Muscle of leg (tissue), 16 donors: ENCODE measurements at places on chromosomes 1 and 21. TPM values are rescaled to one million over a fixed set of nuclear protein-coding genes. Genes with fewer than 3 reads are reported as not detected.

TMPRSS15 gene
- polyA plus RNA-seq, result 0.62 TPM

RNU1-4 gene
- polyA plus RNA-seq, result not detected

TIAM1 gene
- 10.4 TPM for polyA plus RNA-seq

POTED gene
- not detected for polyA plus RNA-seq

SELL gene
- 1.7 TPM for polyA plus RNA-seq

RHEX gene
- polyA plus RNA-seq, result 0.17 TPM

SLC6A9 gene
- 5.5 TPM for polyA plus RNA-seq

RHD gene
- polyA plus RNA-seq, result 0.73 TPM

SPRR2G gene
- not detected for polyA plus RNA-seq

CDK18 gene
- polyA plus RNA-seq, result 14.1 TPM

TCEA3 gene
- 203 TPM for polyA plus RNA-seq

GRCh38 chr1:84845357-84845756 lies 47.6 kb downstream of the LPAR3 start:
- DNase-seq, result no peak

- DNase-seq, result no peak
These were observed 819.3 kb downstream of the BRINP3 start for GRCh38 chr1:189658381-189658780.

DNA sequence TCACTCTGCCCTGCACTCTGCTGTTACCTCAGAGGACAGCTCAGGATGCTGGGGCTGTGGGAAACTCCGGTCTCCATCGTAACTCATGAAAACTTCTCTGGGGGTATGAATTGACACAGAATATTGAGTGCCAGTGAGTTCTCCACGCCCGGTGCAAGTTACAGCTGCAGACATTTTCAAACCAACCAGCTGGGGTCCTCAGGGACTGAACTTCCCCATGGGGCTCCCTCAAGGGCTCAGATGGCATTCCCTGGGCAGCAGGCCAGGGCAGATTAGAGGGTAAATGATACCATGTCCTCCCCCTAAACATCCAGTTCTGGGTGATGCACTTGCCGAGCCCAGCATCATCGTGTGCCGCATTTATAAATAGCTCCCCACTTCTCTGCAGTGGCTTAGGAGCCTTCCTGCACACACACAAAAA lies 27.8 kb upstream of the CCSAP start:
- peak; percentile 83 for DNase-seq

GRCh38 chr1:245107776-245108114 lies 47.0 kb upstream of the KIF26B start:
- no peak for DNase-seq

DNA sequence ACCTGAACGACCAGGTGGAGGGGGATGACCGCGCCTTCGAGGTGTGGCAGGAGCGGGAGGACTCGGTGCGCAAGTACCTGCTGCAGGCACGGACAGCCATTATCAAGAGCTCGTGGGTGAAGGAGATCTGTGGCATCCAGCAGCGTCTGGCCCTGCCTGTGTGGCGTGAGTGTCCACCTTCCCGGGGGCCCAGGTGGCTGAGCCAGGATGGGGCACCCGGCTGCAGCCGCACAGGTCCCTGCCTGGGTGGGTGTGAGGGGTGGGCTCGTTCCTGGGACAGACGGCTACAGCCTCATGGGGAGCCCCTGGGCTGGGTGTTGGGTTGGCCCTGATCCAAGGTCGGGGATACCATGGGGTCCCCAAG lies 65.2 kb downstream of the TRIM11 start:
- DNase-seq, result no peak

- no peak for DNase-seq
These were observed 2.7 kb upstream of the CDC42BPA start for GRCh38 chr1:227321035-227321434.

DNA sequence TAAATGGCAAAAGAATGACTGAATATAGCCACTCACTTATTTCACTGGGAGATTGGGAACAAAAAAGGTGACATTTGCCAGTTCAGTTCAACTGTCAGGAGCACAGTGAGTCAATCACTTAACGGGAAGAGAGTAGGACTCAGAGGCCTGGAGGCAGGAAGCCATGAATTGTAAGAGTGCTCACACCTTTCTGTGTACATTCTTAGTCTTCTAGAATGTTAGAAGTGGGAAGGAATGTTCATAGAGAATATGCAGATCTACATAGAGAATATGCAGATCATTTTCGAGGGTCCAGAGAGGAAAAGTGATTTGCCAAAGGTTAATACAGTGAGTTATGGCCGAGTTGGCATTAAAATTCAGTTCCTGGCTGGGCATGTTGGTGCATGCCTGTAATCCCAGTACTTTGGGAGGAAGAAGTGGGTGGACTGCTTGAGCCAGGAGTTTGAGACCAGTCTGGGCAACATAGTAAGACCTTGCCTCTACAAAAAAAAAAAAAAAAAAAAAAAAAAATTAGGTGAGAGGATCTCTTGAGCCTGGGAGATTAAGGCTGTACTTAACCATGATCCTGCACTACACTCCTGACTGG lies 8.3 kb downstream of the IL20 start:
- no peak for DNase-seq

GRCh38 chr1:18955441-18956192 lies 859 bp downstream of the IFFO2 start:
- peak; percentile 57 for DNase-seq

- no peak for DNase-seq
These were observed 34.1 kb upstream of the GPR52 start for GRCh38 chr1:174413632-174414031.

- no peak for DNase-seq
These were observed 705 bp upstream of the QSOX1 start for GRCh38 chr1:180154003-180154324.

DNA sequence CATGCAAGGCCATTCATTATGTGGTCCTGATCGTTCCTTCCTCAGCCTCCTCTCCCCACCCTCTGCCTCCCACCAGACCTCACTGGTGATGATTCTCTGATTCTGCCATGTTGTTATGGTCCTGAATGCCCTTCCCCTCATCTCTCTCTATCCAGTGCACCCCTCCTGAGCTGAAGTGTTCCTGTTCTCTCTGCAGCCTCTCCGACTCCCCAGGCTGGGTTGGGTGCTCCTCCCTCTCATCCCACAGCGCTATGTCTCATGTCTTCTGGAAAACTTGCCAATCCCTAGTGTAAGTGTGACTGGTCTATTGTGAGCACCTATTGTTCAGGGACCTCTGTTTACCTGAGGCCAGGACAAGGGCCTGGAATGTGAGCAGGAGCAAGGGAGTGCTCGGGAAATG lies 11.1 kb upstream of the PEF1 start:
- DNase-seq, result peak; percentile 11

DNA sequence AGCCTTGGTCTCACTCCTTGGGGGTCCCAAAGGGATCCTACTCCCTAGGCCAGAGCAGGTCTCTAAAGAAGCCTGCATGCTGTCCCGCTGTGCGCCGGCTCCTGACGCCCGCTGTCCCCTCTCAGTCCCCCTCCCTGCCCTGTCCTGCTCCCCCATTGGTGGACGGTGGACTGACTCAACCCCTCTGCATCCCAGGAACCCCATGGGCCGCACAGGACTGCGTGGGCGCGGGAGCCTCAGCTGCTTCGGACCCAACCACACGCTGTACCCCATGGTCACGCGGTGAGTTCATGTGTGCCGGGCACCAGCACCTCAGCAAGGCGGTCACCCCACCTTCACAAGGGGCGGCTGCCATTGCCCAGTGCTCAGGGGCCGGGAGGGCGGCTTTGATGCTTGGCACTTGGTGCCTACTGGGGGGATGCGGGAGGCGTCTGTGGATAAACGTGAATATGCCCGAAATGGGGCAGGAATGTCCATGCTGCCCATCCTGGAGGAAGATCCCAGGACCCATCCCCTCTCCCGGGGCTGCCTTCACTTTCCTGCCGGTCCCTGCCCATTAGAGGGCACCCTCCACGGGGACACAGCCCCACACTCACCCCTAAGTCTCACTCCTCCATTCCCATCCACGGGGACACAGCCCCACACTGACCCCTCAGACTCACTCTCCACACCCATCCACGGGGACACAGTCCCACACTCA lies 20.2 kb upstream of the LRRC3 start:
- DNase-seq, result no peak

GRCh38 chr1:81880781-81881180 lies 80.0 kb downstream of the ADGRL2 start:
- no peak for DNase-seq

DNA sequence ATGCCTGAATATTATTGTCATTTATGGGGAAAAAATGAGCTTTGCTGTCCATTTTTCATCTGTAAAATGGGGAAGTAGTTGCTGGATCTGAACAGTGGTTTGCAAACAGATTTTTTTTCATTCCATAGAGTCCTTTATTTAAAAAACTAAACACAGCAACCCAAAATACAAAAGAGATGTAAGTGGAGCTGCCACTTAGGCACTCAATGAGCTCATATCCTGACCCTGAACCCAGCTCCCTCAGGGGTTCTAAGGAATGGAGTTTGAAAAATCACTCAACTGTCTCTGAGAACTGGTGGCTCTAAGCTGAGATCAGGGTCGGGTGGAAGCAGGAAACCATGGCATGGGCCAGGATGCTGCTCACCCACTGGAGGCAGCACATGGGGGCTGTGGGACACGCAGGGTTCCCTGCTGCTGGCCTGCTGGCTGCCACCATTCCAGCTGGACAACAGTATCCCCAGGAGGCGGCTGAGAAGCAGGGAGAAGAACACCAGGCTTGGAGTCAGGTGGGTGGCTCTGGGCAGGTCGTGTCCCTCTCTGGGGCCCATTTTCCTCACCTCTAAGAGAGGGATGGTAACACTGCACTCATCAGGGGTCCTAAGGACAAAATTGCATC lies 9.6 kb upstream of the ECE1 start:
- DNase-seq, result no peak

DNA sequence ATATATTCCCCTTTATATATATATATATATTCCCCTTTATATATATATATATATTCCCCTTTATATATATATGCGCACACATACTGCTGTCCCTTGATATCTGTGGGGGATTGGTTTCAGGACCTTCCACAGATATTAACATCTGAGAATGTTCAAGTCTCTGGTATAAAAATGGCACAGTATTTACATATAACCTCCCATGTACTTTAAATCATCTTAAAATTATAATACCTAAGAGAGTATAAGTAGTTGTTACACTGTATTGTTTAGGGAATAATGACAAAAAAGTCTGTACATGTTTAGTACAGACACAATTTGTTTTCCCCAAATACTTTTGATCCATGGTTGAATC lies 45.8 kb downstream of the NR5A2 start:
- DNase-seq, result no peak

DNA sequence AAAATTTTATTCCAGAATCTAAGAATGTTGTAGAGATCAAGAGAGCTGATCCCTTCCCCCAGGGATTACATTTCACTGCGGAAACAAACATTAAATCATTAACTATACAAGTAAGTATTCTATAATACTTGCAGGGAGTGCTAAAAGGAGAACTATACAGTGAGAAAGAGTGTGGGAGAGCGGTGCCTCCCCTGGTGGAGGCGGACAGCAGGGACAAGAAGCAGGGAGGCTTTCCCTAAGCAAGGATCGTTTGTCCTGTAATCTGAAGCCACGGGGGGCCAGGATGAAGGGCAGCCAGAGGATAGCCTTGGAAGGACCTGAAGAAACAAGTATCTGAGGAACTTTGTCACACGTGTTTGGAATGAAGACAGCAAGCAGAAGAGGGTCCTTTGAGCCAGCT lies 40.1 kb downstream of the SLC9C2 start:
- no peak for DNase-seq

DNA sequence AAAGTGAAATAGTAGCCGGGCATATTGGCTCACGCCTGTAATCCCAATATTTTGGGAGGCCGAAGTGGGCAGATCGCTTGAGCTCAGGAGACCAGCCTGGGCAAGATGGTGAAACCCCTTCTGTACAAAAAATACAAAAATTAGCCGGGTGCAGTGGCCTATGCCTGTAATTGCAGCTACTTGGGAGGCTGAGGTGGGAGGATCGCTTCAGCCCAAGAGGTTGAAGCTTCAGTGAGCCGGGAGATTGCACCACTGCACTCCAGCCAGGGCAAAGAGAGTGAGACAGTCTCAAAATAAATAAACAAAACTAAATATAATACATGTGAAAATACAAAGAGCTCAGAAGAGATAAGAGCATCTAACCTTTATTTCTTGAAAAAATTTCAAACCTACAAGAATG lies 2.3 kb upstream of the MSTO1 start:
- DNase-seq, result no peak

GRCh38 chr1:109714661-109715372 lies 2.8 kb downstream of the GSTM5 start:
- no peak for DNase-seq

DNA sequence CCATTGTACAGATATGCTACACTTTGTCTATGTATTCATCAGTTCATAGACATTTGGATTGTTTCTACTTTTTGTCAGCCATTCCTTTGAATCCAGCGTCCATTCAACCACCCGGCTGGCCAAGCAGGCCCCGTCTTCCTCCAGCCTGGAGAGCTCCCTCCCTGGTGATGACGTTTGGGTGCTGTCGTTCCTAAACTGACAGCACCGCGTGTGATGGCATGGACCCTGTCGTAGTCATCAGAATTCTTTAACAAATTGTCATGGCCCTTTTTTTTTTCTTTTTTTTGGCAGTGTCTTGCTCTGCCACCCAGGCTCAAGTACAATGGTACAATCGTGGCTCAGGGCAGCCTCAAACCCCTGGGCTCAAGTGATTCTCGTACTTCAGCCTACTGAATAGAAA lies 138.6 kb upstream of the ERRFI1 start:
- peak; percentile 73 for DNase-seq

DNA sequence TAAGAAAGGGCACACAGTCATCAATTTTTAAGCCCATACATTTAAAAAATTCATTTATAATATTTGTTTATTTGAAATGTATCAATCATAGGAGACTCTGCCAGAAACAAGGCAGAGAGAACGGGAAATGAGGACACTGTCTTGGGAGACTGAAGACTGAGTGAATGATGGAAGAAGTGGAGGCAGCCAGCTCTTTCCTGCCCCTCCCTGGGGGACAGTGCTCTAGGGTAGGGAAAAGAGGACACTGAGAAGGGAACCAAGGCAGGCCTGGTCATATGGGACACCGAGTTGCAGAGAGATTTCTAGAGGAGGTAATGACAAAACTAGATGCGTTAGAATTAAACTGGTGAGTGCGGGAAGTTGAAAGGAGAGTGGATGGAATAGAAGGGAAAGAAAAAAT lies 31.6 kb downstream of the EEIG2 start:
- DNase-seq, result peak; percentile 45
